DMS153 (cell line): ENCODE measurements at places on chromosomes 4 and X.

DNA sequence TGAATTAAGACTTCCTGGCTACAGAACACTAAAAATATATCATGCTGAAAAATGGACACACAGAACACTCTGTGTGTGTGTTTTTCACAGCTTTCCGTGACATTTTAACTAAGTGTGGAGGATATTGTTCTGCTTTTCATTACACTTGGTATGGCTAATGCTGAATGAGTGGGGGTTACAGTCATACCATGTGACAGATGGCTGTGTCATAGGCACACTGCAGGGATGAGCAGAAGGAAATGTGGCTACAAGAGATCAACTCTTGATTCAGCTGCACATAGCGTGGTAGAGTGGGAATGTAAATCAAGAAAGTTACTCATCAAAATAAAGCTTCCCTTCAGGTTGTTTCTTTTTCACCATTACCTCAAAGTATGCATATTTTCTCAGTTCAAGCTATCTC, 669.8 kb downstream of the IQCM start:
- DNase-seq, result no peak

GRCh38 chrX:112803060-112803459, 37.6 kb downstream of the AMOT start:
- DNase-seq, result no peak

GRCh38 chr4:113645771-113646441, 115.6 kb downstream of the CAMK2D start:
- DNase-seq, result peak; percentile 73

GRCh38 chr4:3486541-3487540, 23.7 kb downstream of the DOK7 start:
- DNase-seq, result no peak

GRCh38 chr4:179836179-179837075, 2394.2 kb upstream of the AGA start:
- DNase-seq, result no peak

GRCh38 chr4:122821092-122821491, 5.5 kb upstream of the FGF2 start:
- DNase-seq, result no peak

- DNase-seq, result peak; percentile 51
Observed at GRCh38 chr4:52861879-52862616, at the start of gene RASL11B. Gene RASL11B (plus strand): TSS chr4:52862317. CDS start chr4:52862508, 191 bp downstream.

- no peak for DNase-seq
Observed at GRCh38 chr4:126907389-126907788, 725.4 kb upstream of the INTU start.

- DNase-seq, result no peak
Observed at GRCh38 chr4:51843309-51844152, 578 bp downstream of the DCUN1D4 start.

DNA sequence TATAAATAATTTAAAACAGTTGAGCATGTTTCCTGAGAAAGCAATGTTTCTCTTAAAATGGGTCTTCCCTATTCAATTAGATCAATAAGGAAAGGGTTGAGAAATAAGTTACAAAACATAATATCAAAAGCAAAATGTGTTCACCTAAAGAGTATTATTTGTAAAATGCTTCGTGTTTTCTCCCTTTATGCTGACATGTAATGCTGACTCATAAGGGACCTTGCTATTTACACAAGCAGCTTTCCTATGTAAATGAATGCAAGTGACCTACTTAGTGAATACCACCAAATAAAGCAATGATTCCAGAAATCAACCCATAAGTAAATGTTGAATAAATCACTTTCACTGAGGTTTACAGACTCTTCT, 91.5 kb downstream of the ELOVL6 start:
- no peak for DNase-seq

DNA sequence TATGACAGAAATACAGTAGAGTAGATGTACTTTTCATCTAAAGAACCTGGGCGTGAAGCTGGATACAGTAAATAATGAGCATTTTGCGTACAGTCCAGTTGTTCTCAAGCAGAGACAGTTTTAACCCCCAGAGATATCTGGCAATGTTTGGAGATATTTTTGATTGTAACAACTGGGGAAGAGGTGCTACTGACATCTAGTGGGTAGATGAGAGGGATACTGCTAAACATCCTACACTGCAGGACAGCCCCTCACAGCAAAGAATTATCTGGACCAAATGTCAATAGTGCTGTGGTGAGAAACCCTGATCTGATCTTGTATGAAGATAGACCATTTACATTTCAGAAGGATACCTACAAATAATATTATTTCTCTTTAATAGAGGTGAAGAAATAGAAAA, 200.2 kb upstream of the FAM47A start:
- no peak for DNase-seq

GRCh38 chrX:18461431-18461830, 36.0 kb downstream of the CDKL5 start:
- DNase-seq, result no peak

GRCh38 chr4:98932539-98932938, 3.6 kb upstream of the EIF4E start:
- no peak for DNase-seq

GRCh38 chr4:81505004-81505598, 33.4 kb upstream of the RASGEF1B start:
- DNase-seq, result no peak

DNA sequence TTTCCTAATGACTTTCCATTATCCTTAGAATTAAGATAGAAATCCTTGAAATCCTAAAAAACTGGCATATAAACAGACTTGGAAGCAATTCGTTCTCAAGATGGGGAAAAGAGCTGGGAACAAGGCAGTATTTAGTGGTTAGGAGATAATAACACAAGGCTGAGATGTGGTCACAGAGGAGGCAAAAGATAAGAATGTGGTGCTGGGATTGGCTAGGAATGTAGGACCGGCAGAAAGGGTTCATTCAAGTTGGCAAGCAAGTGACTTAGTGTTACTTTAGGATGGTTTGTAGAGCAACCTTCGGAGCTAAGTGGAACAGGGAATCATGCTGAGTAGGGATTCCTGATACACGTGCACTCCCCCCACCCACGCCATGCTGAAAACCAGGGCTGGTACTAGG, 121.9 kb upstream of the RPS6KA3 start:
- DNase-seq, result no peak

GRCh38 chr4:39044364-39044955, 12.3 kb upstream of the TMEM156 start:
- peak; percentile 41 for DNase-seq

GRCh38 chr4:31261632-31262031, 541.5 kb downstream of the PCDH7 start:
- no peak for DNase-seq

GRCh38 chr4:173852775-173853174, 322.7 kb upstream of the HAND2 start:
- no peak for DNase-seq

DNA sequence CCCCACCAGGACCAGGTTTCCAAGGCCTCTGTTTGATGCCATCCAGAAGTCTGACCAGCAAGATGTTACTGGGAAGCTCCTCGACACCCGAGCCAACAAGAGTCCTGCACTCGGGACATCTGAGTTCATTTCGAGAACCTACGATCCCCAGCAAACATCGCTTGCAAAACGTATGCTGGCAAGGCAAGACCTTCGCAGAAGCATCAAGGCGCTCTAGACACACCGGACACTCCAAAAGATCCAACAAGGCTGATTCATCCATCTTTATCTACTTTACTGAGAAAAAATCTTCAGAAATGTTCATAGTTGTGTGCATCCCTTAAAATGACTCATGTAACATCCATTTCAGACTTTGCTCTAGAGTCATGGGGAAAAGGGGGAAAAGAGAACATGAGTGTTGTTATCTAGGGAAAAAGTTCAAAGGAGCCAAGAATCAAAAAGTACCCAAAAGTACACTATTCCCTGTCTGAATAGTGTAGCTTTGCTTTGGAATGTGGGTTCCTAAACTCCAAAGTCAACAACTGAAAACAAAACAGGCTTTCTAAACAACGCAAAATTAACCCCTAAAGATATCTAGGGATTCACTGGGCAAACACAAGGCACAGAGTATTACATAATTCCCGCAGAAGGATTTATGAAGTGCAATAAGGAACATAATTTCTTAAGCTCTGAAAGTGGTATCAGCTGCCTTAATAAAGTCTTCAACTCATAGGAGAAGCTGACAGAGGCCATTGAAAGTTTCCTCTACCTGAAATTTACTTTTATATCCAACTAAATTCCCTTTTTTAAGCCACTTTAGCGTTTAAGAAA, 1.6 kb downstream of the SH3RF1 start:
- DNase-seq, result no peak

DNA sequence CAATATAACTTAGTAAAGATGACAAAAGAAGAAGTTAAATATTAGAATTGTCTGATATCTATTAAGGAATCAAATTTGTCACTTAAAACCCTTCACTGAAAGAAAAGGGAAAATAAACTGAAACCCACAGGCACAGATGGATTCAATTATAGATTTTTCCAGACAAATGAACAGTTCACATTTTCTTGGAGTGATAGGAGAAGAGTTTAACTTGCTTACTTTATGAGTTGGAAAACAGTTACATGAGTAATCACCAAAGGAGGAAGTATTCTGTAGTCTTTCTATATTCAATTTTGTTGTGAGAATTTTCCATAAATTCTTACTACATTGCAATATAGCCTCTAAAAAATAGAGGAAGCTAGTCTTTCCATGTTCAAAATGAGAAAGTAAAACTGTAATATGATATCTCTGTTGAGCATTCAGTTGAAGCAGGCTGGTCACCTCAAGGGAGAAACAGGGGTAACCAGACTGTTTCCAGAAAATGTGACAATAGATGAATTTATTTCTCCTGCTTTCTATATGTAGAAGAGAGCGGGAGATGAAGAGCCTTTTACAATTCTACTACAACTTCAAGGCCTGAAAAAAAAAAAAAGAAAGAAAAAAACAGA, 330.3 kb upstream of the EPHA5 start:
- peak; percentile 1 for DNase-seq

GRCh38 chrX:31036895-31037294, 34.9 kb downstream of the FTHL17 start:
- no peak for DNase-seq

GRCh38 chrX:55119712-55120111, 30.9 kb downstream of the PAGE2 start:
- DNase-seq, result no peak

DNA sequence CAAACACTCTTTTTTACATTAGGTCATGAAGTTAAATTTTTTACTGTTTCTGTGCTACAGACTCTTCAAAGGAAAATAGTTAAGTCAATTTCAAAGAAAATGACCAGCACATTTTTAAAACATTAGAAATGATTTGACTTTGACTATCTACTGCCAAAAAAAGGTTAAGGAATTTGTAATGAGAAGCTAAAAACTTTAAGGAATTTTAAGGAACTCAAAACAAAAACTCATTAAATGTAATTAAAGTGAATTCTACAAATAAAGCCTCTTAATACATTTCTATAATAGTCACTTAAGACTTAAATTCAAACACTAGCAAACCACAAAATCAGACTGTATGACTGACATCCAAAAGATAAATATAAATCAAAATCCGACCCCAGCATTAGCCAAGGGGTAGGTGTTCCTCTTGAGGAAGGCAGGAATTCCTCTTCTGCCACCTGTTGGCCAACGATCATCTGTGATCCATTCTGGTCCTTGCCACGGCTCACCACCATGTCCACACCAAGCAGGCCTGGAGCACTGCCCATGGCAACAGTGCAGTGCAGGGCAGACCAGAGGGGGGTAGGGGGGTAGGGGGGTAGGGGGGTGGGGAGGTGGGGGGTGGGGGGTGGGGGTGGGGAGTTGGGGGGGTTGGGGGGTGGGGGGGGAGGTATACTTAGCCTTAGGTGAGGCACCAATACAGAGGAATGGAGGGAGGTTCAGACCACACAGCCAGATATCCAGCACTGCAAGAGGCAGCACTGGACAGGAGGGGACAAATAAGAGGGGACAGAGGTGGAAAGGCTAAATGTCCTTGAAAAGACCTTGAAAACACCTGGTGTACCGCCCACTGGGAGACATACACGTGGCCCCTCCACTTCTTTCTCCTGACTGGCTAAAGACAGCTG, 287.4 kb downstream of the CHIC1 start:
- DNase-seq, result no peak

- DNase-seq, result no peak
Observed at GRCh38 chr4:47736146-47736545, 101.7 kb downstream of the CORIN start.

DNA sequence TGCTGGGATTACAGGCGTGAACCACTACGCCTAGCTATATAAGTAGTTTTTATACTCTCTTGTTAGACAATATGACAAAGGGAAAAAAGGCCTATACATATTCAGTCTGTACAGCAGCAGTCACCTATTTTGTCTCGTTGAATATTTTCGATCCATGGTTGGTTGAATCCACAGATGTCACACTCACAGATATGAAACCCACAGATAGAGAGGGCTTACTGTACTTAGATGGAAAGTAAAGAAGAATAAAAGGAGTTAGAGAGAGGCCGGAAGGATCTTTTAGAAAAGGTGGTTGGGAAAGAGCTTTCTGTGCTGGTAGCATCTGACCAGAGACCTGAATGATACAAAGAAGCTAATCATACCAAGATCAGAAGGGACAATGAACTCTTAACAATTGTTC, 38.3 kb upstream of the SPINK2 start:
- DNase-seq, result no peak

- DNase-seq, result no peak
Observed at GRCh38 chr4:145486603-145487002, 5.0 kb downstream of the SMAD1 start.

DNA sequence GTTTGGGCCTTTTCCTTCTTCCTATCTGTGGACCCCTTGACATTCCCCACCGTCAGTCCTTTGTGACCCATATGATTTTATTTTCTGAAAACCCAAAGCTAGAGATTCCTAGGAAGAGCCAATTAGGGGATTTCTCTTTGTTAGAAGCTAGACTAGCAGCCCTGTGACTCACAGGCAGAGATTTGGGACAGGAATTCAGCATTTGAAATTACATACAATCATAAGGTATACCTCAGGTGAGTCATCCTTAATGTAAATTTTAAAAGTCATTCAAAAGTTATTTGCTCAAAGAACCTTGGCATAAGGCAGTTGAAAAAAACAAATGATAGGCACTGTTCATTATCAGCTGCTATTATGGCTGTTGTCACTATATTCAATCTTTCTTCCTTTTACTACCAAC, 40.6 kb downstream of the USP26 start:
- no peak for DNase-seq

DNA sequence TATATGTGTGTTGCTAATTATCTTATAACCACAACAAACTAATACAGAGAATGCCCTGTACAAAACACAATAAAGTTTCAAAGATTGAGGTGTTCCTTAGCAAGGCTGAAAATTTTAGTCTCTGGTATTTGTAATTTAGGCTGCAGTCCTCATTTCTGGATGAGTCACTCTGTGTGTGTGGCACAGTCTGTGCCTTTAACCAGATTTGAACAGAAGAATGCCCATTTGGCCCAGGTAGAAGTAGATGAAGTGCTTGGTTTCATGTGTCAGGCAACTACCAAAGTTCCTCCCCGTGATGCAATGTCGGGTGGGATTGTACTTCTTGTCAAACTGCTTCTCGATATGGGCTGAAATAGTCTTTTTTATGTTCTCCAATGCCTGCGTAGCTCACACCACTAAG, 91.6 kb upstream of the H2AZ1 start:
- DNase-seq, result no peak

DNA sequence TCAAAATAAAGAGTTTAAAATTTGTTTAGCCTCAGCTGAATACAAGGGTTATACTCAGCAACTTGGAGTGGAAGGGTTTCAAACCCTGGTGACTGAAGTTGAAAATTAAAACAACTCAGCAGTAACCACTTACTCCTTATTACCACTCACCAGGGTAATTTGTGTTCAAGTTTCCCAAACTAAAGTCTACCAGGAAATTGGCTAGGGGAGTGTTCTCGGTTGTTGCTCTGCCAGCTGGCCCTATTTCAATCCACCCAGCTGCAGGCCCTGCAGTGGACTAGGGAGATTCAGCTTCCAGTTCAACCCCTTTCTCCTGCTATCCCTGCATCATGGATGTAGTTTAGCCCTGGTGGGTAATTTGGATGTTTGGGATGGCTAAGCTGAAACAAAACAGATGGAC, 37.8 kb upstream of the EXOC1L start:
- DNase-seq, result no peak
